ENCODE measurements at places on chromosomes 16 and 17.

DNA sequence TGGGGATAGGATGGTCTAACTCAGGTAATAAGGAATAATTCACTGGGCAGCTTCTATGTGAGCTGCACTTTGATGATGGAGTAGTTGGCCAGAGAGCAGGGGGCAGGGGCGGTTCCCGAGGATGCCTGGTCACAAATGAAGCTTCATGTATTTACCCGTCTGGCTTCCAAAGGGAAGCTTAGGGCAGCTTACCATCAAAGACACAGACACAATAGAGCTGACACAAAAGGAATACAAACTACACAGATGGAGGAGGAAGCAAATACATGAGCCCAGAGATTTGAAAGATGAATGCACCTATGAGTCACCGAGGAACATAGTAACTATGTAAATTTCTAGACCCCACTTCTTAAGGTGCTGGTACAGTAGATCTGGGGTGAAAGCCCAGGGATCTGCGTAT lies 8.7 kb upstream of the EMP2 start:
- DNase-seq, result no peak

DNA sequence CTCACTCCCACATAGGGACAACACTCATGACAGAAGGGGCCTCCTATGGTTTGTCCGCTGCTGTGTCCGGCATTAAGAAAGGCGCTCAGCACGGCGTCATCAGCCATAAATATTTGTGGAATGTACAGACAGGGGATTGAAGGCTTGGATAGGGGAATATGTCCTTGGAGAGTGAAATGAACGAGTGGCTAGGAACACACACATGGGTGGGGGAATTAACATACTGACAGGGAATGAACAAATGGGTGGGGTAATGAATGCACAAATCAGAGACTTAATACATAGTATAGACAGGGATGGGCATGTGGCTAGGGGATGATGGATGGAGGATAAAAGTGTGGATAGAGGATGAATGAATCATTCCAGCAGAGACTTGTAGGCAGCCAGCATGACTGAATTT lies 154.0 kb upstream of the HSBP1 start:
- DNase-seq, result no peak

- DNase-seq, result peak; percentile 75
Measured at GRCh38 chr17:20226814-20227482, 217.8 kb downstream of the SPECC1 start.

- DNase-seq, result peak; percentile 44
Measured at GRCh38 chr17:77489893-77490255, 349.1 kb downstream of the SEC14L1 start.
